ENCODE measurements at places on chromosomes 5 and 9.

GRCh38 chr5:150618163-150618562 is 22.3 kb upstream of the SYNPO start:
- DNase-seq: no peak

GRCh38 chr9:125887172-125887571 is 140.0 kb downstream of the PBX3 start:
- DNase-seq: no peak

GRCh38 chr9:124803911-124804310 is 27.0 kb downstream of the OLFML2A start:
- no peak for DNase-seq

GRCh38 chr5:125109816-125110215 is 363.4 kb upstream of the ZNF608 start:
- DNase-seq: no peak
